SK-MEL-5 (cell line): ENCODE measurements at places on chromosomes 5 and 9.
A peak's percentile ranks its signal among the peaks of the same experiment; 100 is the strongest.

GRCh38 chr9:114180696-114181606, 25.6 kb downstream of the COL27A1 start:
- no peak for DNase-seq

- no peak for DNase-seq
Observed at GRCh38 chr5:169248996-169249395, 51.9 kb downstream of the SLIT3 start.

DNA sequence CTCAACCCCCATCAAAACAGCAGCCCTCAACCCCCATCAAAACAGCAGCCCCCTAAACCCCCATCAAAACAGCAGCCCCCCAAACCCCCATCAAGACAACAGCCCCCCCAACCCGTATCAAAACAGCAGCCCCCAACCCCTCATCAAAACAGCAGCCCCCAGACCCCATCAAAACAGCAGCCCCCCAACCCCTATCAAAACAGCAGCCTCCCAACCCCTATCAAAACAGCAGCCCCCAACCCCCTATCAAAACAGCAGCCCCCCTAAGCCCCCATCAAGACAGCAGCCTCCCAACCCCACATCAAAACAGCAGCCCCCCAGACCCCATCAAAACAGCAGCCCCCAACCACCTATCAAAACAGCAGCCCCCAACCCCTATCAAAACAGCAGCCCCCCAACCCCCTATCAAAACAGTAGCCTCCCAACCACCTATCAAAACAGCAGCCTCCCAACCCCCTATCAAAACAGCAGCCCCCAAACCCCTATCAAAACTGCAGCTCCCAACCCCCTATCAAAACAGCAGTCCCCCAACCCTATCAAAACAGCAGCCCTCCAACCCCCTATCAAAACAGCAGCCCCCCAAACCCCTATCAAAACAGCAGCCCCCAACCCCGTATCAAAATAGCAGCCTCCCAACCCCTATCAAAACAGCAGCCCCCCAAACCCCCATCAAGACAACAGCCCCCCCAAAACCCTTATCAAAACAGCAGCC, 1.2 kb downstream of the TPPP start:
- DNase-seq: no peak

- DNase-seq: no peak
Observed at GRCh38 chr9:122819791-122820489, 8.4 kb downstream of the PDCL start.

DNA sequence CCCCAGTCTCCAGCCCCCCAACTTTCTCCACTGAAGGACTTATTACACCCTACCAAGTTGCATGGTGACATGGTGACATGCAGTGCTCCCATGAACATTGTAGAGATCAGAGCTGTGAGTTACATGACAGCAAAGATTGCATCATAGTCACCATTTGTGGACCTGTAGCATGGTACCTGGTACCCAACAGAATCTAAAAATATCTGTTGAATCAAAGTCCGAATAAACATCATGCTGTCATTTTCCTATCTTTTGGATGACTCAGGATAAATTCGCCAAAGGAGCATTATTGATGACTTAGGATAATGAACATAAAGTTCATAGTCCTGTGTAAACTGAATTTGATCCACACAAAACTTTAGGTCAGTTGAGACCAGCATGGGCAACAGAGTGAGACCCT, 6.7 kb upstream of the PPARGC1B start:
- no peak for DNase-seq

DNA sequence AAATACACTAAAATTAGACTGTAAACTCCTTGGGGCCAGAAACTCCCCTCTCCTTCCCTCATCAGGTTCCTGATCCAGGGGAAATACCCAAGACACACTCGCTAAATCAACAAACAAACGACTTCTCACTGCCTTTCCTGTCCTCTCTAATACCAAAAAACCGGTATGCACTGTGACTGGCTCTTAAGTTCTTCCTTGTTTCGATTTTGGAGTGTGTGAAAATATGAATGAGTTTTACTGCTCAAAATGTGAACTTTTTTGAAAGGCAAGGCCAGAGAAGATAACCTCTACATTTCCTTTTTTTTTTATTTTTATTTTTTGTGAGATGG, 81.1 kb upstream of the EPB41L4B start:
- no peak for DNase-seq

- no peak for DNase-seq
Observed at GRCh38 chr9:37425298-37425752, 2.8 kb downstream of the GRHPR start.

DNA sequence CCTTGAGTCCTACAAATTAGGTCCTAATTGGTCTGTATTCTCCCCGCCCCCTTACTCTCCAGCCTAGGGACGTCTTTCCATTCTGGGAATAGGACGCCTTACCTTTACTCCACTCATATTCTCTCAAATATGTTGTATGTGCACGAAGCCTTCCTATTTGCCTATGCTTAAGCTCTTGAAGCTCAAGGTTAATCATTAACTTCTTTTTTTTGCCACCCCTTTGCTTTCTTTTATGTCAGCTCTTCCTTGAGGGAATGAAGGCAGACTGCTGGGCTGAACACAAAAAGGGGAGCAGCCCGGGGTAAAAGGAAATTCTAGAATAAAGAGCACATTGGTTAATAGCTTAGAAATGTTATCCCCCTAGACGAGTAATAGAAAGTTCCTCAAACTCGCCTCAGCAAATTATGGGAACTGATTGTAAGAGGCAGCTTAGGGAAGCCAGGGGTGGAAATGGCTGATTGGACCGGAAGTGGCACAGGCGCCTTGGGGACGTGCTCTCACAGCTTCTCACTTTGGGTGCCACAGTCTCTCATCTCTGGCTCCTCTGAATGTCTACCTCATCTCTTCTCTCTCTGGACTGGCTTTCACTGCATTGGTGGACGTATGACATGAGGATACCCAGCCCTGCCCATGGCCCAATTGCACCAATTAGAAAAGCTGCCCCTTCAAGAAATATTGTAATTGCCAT, 122.3 kb upstream of the IL12B start:
- no peak for DNase-seq

- DNase-seq: no peak
Observed at GRCh38 chr9:93324191-93324834, 127.2 kb upstream of the FAM120A start.

GRCh38 chr5:51433052-51433710, 49.9 kb downstream of the ISL1 start:
- peak; percentile 71 for DNase-seq

DNA sequence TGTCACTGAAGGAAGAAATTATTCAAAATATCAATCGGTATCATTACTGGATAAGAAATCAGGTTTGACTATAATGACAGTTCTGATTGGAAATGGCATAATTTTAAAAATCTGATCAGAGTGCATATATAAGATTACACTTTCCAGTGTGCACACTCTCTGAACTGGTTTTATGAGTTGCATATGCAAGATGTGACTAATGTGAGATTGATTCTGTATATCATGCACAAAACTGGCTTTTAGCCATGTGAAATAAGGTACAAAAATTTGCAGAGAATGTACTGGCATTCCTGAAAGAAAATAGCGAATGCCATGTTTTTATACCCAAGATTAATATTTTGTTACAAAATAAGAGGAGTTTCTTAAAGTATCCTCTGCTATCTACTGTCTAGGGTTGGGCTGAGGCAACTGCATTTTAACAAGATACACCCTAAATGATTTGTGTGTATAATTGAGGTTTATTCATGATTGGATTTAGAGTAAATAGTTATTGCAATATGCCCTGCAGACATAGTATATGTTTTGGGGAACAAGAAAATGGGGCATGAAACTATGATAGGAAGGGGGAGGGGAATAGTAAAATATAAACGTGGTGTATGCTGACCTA, 70.7 kb downstream of the LNPEP start:
- DNase-seq: no peak

DNA sequence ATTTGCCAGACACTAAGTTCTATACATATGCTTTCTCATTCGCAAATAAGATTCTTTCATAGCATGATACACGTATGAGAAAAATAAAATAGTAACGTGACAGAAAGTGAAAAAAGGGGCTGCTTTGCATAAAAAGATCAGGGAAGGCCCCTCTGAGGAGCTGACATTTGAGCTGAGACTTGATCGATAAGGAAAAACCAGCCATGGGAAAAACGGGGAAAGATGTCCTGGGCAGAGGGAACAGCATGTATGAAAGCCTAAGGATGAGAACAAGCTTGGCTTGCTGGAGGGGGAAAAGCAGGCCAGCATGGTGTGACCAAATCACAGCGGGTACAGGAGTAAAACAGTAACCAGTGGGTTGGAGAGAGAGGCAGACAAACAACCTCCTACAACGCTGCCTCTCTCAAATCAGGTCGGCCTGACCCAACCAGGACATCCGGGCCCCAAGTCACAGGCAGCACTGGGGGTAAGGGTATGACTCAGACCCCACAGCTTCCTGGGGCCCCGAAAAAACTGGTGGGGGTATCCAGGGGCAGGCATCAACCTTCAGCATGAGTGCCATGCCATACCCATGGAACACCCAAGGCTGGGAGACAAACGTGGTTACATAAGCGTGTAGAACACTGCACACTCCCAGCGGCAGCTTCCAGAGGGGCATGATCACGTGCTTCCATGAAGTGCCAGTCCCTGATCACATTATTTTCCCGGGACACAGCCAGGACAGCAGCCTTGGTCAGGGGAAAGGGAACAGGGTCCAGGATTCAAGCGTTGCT, 2.2 kb downstream of the TNIP1 start:
- DNase-seq: no peak

GRCh38 chr9:86940774-86941173, 6.5 kb downstream of the GAS1 start:
- DNase-seq: no peak

GRCh38 chr5:124740071-124740470, 6.4 kb downstream of the ZNF608 start:
- no peak for DNase-seq

DNA sequence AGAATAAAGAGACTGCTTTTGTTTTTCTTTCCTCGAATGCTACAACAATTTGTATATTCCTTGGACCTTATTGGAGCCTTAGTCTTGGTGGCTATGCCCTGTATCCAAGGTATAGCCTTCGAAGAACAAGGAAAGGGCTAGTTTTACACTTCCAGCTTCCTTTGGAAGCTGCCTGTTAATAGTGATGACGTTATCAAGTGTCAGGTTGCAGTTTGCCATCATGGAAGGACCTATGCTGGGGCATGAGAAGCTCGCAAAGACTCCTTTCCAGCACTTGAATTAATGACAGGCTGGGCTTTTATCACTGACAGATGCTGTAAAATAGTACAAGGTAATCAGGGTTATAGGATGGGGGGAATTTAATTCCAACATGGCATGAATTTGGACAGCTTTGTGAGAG, 157.9 kb downstream of the KDM4C start:
- no peak for DNase-seq

- no peak for DNase-seq
Observed at GRCh38 chr9:98142182-98142907, 23.3 kb upstream of the TRIM14 start.

DNA sequence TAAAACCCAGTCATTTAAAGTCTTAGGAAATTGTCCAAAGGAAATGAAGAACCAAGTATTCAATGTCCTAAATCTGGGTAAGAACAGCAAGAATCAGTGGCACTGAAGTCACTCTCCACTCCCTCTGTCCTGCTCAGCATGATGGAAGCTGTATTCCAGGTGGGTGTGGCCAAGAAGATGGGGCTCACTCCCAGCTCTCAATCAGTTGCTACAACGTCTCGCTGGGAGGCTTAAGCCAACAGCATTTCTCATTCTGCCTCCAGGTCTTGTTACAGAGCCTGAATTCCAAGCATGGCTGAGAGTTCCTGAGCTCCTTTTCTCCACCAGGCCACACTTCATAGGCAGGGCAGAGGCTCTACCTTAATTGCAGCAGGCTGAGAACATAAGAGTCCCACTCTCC, 41.2 kb upstream of the TRIO start:
- no peak for DNase-seq

- no peak for DNase-seq
Observed at GRCh38 chr5:176892663-176893062, 6.5 kb downstream of the HK3 start.

DNA sequence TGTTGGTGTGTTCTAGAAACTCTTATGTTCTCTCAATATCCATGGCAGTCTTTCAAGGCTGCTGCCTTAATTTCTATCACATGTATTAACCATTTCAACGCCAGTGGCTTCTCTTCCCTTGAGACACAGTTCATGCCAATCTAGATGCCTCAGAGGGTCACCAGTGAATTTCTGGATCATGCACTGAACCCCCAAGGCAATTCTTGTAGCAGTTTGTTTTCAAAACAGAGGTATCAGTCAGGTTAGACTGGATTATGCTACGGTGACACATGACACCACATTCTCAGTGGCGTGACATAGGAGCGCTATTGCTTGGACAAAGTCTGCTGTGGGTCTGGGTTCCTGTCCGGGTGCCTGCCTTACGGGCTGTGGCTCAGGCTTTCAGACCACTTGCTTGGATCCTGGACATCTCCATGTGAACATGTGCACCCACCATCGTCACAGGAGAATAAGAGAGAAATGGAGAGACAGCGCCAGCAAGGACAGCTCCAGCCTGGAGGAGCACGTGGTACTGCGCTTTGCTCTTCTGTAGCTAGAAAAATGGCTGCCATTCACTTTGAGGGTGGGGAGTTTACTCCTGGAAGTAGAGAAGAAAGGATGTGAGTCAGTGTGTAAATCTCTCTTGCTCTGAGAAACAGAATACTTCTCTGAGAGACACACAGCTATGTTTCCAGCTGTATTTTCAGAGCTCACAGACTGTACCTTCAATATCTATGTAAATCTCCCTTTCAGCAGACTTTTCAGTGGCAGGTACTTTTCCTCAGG, 329.3 kb upstream of the ADCY2 start:
- no peak for DNase-seq

DNA sequence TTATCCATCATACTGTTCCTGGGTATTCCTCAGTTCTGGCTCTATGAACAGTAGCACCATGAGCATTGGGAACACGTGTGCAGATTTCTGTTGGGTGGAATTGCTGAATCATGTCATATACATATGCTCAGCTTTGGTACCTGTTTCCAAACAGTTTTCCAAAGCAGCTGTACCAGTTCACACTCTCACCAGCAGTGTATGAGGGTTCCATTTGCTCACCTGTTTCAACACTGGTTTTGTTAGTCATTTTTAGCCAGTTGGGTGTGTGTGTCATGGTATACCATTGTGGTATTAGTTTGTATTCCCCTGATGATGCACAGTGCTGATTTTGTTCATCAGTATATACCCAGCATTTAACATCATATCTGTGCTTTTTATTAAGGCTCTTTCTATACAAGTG, 56.7 kb upstream of the ECM2 start:
- DNase-seq: no peak

DNA sequence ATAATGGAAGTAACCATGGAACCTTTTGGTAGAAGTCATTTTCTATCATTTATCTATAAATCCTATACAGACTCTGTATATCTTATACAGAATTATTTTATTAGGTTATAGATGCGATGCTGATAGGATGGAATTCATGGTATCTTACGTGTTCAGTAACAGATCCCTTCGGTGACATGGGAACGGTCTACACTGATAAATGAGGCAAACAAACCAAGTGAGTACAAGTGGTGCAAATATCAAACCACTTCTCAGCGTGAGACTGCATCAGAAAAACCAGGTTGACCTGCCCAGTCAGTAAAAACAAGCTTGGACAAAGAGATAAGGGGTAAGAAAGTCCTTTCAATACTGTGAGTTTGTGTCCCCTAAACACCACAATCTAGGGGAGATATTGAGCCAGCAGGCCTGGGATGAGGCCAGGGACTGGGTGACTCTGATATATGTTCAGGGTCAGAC, 215.5 kb downstream of the GAPVD1 start:
- no peak for DNase-seq
